Left colon (tissue), 2 donors: ENCODE measurements at places on chromosomes 16 and 17.

DNA sequence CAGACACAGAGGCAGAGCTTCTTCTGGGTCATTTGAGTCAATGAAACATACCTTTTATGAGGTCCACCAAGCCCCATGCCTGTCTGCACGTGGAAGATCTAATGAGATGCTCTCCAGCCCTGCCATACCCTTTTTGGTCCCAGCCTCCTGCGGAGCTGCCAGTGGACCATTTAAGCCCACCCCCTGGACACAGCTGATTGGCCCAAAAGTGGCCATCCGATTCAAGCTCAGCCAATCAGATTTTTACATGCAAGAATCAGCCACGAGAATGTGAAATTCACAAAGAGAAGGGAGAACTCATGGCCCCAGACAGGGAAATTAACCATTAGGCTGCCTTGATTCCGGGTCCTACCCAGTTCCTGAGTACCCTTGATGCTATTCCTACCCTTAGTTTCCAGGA, 231.0 kb upstream of the EEF2KMT start:
- DNase-seq: no peak

- no peak for DNase-seq
Observed at GRCh38 chr17:10824874-10825273, 13.0 kb downstream of the PIRT start.

- no peak for DNase-seq
Observed at GRCh38 chr17:82272495-82273326, 789 bp downstream of the CSNK1D start.

DNA sequence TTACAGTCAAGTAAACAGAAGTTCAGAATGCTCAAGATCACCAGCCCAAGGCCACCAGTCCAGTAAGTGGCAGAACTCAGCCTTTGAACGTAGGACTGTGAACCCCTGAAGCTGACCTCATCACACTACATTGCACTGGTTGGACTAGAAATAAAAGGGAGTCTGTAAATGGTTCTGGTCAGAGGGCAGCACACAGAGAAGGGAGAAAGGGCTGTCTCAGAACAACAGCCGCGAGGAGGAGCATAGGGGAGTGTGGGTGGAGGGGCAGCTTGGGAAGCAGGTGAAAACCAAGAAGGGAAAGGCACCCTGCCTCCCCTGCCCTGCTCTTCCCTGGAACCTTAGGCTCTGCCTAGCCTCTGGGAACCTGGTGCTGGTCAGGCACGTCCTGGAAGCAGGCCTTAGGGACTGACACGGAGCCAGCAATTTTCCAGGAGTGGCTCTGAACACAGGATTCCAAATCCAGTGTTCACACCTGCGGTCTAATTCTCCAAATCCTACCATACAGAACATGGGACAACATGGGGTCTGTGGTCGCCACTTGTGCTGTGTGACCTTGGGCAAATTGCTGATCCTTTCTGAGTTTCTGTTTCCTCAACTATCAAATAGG, 7.0 kb downstream of the PDILT start:
- no peak for DNase-seq

DNA sequence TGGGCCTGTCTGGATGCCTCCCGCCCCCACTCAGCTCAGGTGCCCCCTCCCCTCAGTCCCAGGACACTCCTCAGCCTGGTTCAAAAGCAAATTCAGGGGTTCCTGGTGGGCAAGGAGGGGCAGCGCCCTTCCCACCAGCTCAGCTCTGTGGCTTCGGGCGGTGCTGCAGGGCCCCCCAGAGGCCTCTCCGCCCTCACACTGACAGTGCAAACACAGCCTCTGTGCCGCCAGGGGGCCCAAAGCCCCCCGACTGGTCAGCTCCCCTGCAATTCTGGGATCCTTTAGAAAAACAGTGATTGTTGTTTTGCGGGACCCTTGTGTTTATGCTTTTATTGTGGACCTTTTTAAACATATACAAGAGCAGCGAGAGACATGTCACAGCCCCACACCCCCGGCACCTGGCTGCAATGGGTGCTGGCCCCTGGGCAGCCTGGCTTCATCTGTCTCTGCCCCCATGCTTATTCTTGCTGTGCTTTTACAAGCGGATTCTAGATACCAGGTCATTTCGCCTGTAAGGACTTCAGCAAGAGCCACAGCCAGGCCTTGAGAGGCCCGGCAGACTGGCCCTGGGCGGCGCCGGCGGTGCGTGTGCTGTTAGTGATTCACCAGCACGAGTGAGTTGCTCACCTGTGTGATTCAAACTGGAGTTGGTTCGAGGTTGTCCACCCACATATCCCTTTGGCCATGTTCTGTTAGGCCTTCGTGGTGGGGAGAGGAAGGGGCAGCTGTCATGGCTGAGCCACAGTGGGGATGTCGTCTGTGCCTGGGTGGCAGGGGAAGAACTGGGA, 21.2 kb downstream of the ZNF469 start:
- DNase-seq: no peak

GRCh38 chr16:19831678-19832077, 53.0 kb downstream of the GPRC5B start:
- no peak for DNase-seq

- DNase-seq: no peak
Observed at GRCh38 chr16:85711982-85712587, 23.3 kb upstream of the GINS2 start.

- DNase-seq: peak; percentile 26
Observed at GRCh38 chr16:68590201-68590994, 51.3 kb downstream of the ZFP90 start.

DNA sequence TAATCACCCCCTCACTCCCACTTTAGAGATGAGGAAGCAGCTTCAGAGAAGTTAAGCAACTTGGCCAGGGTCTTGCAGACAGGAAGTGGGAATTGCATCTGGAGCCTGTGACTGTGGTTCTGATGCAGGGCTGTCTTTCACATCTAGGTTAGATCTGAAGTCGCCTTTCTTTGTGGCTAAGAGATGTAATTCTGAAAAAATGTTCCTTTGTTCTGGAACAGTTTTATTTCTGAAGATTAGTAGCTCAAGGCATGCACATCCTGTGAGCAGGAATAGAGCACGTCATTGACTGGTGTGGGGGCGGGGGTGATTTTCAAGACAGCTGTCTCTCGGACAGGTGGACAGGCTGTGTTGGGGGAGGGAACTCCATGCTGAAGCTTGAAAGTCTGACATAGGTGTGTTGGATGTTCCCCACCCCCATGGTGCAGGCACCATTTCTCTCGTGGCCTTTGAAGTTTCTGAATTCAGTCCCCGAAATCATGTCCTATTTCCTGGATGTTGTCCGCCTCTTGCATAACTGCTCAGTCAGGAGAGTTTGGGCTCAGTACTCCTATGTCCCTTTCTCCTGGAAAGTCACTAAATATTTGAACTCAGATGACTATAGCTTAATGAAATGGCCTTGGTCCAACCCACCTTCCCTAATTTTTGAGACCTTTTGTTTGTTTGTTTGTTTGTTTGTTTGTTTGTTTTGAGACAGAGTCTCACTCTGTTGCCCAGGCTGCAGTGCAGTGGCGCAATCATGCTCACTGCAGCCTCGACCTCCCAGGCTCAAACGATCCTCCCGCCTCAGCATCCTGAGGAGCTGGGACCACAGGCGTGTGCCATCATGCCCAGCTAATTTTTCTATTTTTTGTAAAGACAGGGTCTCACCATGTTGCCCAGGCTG, 21.0 kb upstream of the HERPUD1 start:
- peak; percentile 42 for DNase-seq

DNA sequence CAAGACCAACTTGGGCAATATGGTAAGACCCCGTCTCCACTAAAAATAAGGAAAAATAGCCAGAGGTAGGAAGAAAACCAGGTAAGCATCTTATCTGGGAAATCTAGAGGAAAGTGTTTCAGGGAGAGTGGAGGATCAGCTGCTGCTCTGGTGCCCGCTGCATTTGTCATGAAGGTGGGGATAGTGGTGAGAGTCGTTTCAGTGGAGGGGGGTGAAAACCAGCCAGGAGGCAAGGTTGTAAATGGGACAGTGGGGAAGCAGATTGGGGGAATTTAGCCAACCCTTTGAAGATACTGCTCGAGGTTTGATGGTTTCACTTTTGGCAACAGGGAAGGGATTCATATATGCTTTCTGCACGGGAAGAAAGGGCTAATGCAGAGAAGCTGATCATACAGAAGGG, 8.8 kb downstream of the DCTPP1 start:
- no peak for DNase-seq
